Fibroblast of pulmonary artery (primary cell): ENCODE measurements at places on chromosomes 7 and 10.

GRCh38 chr10:66472156-66472555 is 453.7 kb upstream of the LRRTM3 start:
- DNase-seq, result no peak

DNA sequence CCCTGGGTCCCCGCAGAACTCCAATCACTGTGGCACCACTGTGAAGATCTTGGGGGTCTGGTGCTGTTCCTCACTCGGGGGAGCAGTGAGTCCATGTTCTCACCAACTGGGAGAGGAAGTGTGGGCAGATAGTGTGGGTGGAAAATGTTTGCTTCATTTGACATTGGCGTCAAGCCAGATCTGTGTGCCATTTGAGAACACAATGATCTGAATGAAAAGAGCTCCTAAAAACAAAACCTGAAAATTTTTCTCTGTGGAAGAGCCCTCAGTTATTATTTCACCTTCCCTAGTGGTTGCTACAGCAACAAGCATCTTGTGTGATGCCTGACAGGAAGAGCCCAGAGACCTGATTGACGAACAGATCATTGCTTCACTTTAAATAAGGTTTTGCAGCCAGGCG is 125.6 kb downstream of the VIPR2 start:
- no peak for DNase-seq

- no peak for DNase-seq
These were observed 242.9 kb downstream of the PTEN start for GRCh38 chr10:88106366-88106765.

DNA sequence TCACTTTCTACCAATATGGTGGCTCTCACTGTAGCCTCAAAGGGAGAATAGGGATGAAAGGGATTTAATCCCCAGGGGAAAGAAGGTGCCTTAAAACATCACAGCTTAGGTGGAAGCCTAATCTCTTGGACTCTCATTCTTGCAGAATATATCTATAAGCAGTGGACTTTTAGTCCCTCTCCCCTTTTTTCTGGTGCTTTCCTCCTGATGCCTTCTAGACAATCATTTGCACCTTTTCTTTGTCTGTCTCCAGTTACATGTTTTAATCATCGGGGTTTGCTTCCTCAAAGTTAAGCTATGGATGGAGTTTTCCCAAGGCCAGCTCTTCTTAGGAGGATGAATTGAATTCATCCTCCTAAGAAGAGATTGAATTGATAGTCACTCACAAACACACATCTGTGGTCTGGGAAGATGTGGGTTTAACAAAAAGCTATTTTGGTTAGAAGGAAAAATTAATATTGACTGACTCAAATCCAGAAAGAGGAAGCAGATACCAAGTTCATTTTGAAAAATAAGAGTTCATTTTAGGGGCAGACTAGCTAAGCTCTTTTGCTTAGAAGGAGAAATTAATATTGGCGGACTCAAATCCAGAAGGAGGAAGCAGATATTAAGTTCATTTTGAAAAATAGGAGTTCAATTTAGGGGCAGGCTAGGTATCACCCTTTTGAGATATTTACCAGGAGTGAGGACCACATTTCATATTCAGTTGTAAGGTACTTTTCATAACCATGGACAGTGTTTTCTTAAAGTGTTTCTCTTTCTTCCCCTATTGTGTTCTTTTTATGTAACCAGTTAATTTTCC is 35.2 kb upstream of the PLEKHS1 start:
- no peak for DNase-seq

DNA sequence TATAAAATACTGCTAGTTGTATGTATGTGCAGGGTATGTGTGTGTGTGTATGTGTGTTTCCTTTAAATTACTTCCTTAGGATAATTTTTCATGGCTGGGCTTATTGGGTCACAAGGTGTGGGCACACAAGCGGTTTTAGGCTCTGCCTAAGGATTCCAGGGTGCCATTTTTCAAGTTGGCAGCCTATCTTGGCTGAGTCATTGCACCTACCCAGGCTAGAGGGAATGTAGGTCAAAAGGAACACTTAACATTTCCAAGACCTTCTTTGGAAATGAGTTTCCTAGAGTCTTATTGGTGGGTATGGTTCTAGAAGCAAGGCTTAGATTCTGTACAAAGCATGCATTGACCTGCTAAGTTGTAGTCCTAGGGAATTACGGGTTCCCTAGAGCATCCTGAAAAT is 642.1 kb downstream of the LRMDA start:
- DNase-seq, result no peak

DNA sequence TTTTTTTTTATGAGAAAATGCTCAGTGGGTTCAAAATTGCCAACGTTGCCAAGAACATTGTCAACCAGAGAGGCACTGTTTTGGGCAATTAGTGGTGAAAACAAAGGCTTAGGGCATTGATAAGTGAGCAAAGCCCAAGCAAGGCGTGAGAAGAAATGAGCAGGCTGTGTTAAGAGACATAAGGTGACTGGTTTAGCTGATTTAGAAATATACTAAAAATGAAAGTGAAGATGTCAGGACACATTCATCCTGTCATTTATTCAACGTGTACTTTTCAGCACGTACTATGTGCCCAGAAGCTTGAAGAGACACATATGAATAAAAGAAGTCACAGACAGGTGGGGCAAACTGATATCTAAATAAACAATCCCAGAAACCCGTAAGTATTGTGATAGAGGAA is 31.8 kb downstream of the AOAH start:
- DNase-seq, result no peak

- DNase-seq, result peak; percentile 92
These were observed 11.3 kb downstream of the GNAI1 start for GRCh38 chr7:80145780-80146422.

DNA sequence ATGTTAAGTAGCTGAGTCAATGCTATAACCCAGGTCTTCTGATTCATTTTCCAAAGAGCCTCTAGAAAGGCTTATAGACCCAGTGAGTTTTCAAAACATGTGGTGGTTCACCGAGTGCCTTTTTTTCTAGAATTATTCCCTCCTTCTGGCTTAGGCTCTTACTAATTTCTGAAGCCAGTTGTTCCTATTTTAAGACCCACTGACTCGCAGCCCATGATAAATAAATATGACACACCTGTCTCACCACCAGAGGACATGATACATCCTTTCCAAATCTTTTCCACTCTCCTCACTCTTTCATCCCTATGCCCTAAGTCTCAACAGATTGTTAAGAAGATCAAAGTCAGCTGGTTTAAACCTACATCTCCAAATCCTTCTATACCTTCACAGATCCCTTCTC is 126.0 kb upstream of the WNT16 start:
- DNase-seq, result no peak

DNA sequence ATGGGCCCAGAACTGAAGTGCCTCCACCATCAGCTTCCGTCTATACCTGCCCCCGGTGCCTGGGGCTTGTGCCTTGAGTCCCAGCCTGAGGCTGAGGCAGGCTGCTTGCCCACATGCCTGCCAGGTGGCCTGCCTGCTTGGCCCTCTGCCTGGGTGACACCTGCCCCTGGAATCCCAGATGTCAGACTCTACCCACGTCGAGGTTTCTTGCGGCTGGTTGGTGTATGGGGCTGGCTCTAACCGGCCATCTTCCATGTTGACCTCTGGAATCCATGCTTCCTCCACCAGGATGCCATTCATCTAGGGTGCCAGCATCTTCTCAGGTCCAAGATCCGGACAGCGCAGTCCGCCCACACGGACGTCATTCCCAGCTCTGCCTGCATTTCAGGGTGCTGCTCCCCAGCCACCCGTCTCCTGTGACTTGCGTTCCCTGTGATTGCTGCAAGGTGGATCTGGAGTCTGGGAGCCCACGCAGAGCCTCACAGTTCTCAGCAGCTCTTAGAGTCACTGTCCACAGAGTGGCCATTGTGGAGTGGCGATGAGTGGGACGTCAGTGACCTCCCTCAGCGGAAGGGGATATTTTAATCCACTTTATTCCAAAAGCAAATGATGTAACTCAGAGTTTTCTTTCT is 298.1 kb downstream of the TCERG1L start:
- no peak for DNase-seq

GRCh38 chr10:84549368-84550165 is 221.2 kb downstream of the CCSER2 start:
- DNase-seq, result no peak

- peak; percentile 42 for DNase-seq
These were observed 453 bp downstream of the URGCP start for GRCh38 chr7:43905956-43906330.

GRCh38 chr10:105585753-105586152 is 944.7 kb downstream of the SORCS3 start:
- peak; percentile 12 for DNase-seq

- no peak for DNase-seq
These were observed 67.9 kb upstream of the SMNDC1 start for GRCh38 chr10:110372656-110373055.
